ENCODE measurements at places on chromosomes 1 and 21.

GRCh38 chr1:15063783-15064182 is 89.8 kb upstream of the TMEM51 start:
- DNase-seq: no peak

DNA sequence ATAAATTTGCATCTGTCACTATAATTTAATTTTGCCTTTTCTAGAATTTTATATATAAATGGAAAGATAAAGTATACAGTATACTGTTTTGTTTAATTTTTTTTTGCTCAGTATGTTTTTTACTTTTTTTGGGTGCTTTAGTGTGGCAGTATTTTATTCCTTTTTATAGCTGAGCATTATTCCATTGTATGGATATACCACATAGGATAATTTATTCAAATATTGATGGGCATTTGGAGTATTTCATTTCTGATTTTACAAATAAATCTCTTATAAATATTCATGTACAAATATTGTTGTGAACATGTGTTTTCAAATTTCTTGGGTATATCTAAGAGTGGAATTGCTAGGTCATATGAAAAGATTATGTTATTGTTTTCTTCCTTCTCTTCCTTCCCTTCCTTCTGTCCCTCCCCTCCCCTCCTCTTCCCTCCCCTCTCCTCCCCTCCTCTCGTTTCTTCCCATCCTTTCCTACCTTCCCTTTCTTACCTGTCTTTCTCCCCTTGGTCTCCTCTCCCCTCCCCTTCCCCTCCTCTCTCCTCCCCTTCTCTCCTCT is 18.5 kb downstream of the SLC35A3 start:
- no peak for DNase-seq

GRCh38 chr1:224894915-224895314 is 34.6 kb upstream of the DNAH14 start:
- DNase-seq: peak; percentile 6

- DNase-seq: no peak
These were observed 541.1 kb upstream of the CAMK1G start for GRCh38 chr1:209042413-209042812.

DNA sequence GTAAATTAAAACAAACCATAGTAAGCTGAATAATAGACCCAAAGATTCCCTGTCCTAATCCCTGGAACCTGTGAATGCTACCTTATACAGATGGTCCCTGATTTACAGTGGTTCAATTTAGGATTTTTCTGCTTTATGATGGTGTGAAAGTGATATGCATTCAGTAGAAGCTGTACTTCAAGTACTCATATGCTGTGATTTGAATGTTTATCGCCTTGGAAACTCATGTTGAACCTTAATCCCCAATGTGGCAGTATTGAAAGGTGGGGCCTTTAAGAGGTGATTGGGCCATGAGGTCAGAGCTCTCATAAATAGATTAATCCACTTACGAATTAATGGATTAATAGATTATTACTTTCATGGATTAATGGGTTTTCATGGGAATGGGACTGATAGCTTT is 10.6 kb upstream of the RRP15 start:
- no peak for DNase-seq

- DNase-seq: no peak
These were observed 554.6 kb downstream of the PLA2G4A start for GRCh38 chr1:187383366-187383765.
